ENCODE measurements at places on chromosomes 5 and 9. TPM values are rescaled to one million over a fixed set of nuclear protein-coding genes. Genes with fewer than 3 reads are reported as not detected.

GRCh38 chr5:38650946-38651345, 94.5 kb upstream of the LIFR start:
- DNase-seq = no peak
- no peaks in the 10 kb centered on the region for H3K36me3 ChIP-seq
- H3K4me1 ChIP-seq = peaks cover 5% of the 10 kb centered on the region
- H3K4me3 ChIP-seq = no peak overlapping the region

The GABRP gene
- total RNA-seq = not detected

DNA sequence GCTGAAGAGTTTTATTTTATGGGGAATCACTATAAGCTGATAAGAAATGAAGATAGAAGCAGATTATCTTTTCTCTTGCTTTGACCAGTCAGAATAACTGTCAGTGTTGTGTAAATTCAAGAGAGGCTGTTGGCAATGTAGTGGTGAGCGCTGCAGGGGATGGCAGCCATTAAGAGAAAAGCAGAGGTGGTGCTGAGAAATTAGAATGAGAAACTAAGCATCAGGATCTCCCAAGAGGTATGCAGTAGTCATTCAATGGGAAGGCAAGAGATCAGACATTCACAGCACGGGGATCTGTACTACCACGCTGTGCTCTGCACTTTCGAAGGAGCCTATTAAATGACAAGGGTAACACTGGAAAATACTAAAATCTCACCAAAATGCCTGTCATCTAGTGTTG, 768.5 kb upstream of the ACO1 start:
- H3K4me1 ChIP-seq = no peaks in the 10 kb centered on the region
- no peaks in the 10 kb centered on the region for H3K27me3 ChIP-seq
- H3K36me3 ChIP-seq = no peaks in the 10 kb centered on the region
- H3K27ac ChIP-seq = no peak overlapping the region

The LCN15 gene
- not detected for total RNA-seq

- H3K4me1 ChIP-seq = peaks cover 45% of the 10 kb centered on the region
- H3K27ac ChIP-seq = no peak overlapping the region
- no peak for DNase-seq
- H3K4me3 ChIP-seq = peak overlapping the region; percentile 38
- H3K36me3 ChIP-seq = no peaks in the 10 kb centered on the region
Measured at GRCh38 chr5:55853818-55854217, 2.7 kb downstream of the IL31RA start.

- H3K4me3 ChIP-seq = no peak overlapping the region
- no peak for DNase-seq
- no peaks in the 10 kb centered on the region for H3K36me3 ChIP-seq
- H3K4me1 ChIP-seq = no peaks in the 10 kb centered on the region
- no peak overlapping the region for H3K27ac ChIP-seq
Measured at GRCh38 chr5:149680810-149681221, 49.3 kb upstream of the PPARGC1B start.

The COMMD10 gene
- 34.9 TPM for total RNA-seq

The SLC6A3 gene
- total RNA-seq = not detected

DNA sequence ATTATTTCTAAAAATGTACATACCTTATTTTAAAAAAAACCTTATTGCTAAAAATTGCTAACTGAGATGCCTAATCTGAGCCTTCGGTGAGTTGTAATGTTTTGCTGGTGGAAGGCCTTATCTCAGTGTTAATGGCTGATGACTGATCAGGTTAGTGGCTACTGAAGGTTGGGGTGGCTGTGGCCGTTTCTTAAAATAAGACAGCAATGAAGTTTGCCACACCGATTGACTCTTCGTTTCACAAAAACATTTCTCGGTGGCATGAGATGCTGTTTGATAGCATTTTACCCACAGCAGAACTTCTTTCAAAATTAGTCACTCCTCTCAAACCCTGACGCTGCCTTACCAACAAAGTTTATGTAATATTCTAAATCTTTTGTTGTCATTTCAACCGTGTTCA, 14.7 kb downstream of the CENPK start:
- peaks cover 21% of the 10 kb centered on the region for H3K36me3 ChIP-seq
- no peak overlapping the region for H3K27ac ChIP-seq
- no peaks in the 10 kb centered on the region for H3K27me3 ChIP-seq
- peaks cover 6% of the 10 kb centered on the region for H3K4me1 ChIP-seq
- no peak for DNase-seq

DNA sequence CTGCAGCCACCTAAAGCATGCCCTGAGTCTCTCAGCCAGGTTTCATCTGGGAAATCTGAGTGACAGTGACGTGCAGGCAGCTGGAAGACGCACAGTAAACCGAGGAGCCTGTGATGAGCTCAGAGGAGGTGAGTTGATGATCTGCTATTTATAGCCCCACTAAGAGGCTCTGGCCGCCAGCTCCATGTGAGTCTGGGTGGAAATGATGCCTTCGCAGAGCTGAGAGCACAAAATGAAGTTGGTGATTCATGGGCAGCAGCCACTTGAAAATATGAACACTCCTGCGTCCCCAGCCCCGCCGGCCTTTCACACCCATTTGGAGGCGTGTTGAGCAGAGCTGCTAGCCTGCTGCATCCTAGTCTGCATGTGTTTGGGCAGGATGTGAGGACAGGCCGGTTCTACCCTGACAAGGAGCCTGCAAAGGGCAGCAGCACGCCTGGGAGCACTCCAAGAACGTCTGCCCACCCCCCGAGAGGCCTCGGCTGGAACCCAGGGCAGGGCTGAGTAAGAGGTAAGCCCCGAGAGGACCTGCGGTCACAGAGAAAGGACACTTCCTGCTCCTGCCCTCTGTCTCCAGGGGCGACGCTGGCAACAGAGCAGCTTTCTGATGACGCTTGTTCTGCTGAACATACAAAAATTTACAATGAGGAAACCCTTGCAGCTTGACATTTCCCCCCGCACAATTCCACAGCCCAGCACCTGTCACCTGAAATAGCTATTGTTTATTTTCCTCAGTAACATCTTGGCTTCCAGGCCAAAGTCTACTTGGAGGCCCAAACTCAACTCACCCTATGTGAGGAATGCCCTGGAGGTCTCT, 25.1 kb upstream of the CDKN2AIPNL start:
- peak; percentile 73 for DNase-seq
- H3K4me1 ChIP-seq = peaks cover 11% of the 10 kb centered on the region
- H3K27ac ChIP-seq = peak overlapping the region; percentile 56
- H3K27me3 ChIP-seq = peaks cover 6% of the 10 kb centered on the region

- peaks cover 46% of the 10 kb centered on the region for H3K27me3 ChIP-seq
- peak overlapping the region; percentile 27 for H3K4me3 ChIP-seq
- peaks cover 11% of the 10 kb centered on the region for H3K36me3 ChIP-seq
- no peak for DNase-seq
- H3K27ac ChIP-seq = no peak overlapping the region
- peaks cover 25% of the 10 kb centered on the region for H3K4me1 ChIP-seq
Measured at GRCh38 chr5:93584596-93585040, 1.6 kb downstream of the NR2F1 start.

The RASGRF2 gene
- 6.7 TPM for total RNA-seq

- H3K27me3 ChIP-seq = peaks cover 12% of the 10 kb centered on the region
- H3K27ac ChIP-seq = no peak overlapping the region
Measured at GRCh38 chr9:90504486-90504885, 138.1 kb downstream of the DIRAS2 start.
